ENCODE measurements at places on chromosomes 11 and 22.

GRCh38 chr11:69372589-69373250, 78.8 kb downstream of the MYEOV start:
- no peak for DNase-seq

DNA sequence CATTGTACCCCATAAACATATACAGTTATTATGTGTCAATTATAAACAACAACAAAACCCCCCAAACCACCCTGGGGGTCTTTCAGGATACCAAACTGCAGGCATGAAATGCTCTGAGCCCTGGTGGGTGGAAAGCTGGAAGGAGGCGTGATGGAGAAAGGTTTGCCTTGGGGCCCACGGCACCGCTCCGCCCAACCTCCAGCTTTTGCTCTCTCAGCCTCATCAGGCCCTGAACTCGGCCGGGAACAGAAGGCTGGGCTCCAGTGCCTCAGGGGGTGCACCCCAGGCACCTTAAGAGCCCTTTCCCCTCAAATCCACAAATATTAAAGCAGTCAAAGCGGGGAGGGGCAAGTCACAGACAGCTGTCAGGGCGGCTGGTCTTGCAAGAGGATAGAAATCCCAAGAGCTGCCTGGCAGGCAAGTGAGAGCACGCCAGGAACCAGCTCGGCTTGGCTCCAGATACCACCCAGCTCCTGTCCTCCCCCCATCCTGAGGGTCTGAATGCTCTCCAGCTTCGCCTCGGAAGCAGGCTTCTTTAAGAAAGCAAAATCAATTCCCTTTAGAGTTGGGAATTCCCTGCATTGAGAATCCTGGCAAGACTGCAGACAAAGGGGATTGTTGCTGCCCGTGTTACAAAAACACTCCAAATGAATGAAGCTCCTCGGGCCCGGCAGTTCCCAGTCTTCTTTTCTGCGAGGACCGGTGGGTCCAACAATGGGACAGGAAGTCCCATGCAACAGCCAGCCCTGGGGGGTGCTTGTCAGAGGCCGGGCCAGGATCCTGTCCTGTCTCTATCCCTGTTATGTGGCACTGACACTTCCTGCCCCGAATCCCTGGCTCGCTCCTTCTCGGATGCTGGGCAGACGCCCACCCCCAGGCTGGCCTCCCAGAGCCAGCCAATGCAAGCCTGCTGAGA, 80.8 kb downstream of the NAT10 start:
- DNase-seq: no peak

DNA sequence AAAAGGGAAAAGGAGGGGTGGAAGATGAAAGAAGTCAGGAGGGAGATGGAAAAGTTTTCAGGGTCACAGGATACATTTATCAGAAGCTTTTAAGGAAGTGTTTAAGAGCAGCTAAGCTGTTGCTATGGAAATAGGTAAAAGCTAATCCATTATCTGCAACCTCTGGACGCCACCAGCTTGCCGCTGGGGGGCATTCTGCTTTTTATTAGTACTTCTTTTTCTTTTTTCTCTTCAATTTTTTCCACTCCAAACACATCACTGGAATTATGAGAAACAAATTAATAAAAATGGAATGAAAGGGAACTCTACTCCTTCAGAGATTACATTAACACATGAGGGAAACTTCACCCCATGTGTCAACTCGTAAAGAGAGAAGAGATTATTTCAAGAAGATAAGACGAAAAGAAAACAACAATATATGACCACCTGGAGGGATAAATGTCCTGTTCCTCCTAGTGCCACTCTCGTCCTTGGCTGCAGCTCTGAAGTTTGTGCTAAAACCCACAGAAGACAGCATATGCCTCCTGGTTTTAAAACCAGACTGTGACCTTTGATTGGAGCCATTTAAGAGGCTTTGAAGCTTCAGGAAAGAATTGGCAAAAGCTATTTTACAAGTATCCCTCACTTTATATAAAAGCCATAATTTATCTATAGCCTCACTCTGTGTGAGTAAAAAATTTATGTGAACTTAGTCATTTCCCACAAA, 972.8 kb downstream of the OPCML start:
- DNase-seq: no peak

- DNase-seq: no peak
Observed at GRCh38 chr11:43738600-43739409, 58.3 kb downstream of the HSD17B12 start.

GRCh38 chr22:44698531-44699421, 3.2 kb upstream of the PRR5 start:
- no peak for DNase-seq

- no peak for DNase-seq
Observed at GRCh38 chr11:71446942-71447688, 1.1 kb downstream of the DHCR7 start.

DNA sequence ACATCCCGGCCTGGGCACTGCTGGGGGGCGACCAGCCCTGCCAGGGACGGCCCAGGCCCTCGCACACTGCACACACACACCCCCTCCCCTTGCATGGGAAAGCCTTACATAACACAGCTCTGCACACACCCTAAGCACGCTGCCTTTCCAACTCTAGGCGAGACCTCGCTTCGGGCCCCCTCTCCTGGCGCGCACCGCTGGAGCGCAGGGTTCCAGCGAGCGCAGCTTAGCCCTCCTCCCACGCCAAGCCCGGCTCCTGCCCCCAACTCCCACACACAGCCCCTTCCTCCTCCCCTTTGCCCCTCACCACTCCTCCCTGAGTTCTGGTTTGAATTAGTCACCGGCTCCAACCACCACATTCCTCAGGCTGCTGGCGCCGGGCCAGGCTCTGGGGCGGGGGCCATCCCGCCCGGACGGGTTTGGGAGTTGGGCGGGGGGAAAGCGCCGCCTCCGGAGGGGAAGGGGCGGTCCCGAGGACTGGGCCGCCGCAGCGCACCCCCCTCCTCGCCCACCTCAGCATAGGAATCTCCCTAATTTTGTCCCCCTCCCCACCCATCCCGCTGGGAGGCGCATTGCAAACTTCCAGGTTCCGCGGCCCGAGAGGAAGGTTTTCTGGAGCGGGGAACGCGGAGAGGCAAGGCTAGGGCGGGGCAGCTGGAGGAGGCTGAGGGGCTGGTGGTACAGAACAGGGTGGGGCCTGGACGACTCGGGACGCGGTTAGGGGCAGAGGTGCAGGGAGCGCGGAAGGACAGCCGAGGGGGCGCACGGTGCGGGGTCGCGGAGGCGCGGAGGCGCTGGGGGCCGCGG, 966 bp downstream of the AHNAK start:
- DNase-seq: peak; percentile 59

- DNase-seq: no peak
Observed at GRCh38 chr11:47570651-47571356, 5.4 kb downstream of the PTPMT1 start.

DNA sequence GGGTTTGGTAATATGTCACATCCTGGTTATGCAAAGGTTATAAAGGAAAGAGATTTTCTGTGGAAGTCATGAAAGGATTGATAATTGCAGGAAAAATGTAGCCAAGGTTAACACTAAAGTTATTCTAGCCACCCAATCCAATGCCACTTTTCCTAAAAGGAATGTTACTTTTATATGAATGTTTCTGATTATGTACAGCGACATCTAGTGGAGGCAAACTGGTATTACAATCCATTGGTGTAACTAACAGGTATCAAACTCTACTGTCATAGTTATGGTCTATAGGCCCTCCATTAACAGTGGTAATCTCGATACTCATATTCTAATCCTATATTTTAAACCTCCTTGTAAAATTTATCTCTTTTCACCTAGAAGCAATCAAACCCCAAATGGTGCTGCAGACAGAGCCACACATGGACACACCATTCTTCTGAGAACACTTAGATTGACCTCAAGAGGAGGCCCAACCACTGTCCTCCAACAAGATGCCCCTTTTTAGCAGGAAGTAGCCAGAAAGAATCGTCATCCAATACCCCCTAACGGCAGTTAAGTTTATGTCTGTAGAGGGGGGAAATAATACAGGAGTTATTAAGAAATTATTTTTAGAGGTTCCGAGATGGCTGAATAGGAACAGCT, 74.9 kb upstream of the RAG2 start:
- no peak for DNase-seq

GRCh38 chr22:24025475-24025874, 14.4 kb downstream of the CABIN1 start:
- DNase-seq: no peak

- no peak for DNase-seq
Observed at GRCh38 chr22:40552070-40552469, 84.4 kb downstream of the MRTFA start.

DNA sequence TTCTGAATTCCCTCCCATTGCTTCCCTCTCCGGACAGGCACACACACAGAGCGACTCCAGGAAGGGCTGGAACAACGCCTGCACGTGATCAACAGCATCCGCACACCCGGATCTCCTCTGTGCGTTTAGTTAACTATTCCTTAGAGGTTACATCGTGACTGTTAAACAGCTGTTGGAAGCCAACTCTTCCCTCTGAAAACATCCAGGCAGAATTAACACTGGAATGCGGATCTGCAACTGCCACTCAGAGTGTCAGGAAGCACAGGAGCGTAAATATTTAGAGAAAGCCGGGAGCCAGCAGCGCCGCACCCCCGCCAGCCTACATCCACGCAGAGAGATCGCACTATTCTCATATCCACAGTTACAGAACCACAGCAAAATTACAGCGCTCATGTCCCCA, 46.2 kb downstream of the SHANK2 start:
- DNase-seq: no peak

DNA sequence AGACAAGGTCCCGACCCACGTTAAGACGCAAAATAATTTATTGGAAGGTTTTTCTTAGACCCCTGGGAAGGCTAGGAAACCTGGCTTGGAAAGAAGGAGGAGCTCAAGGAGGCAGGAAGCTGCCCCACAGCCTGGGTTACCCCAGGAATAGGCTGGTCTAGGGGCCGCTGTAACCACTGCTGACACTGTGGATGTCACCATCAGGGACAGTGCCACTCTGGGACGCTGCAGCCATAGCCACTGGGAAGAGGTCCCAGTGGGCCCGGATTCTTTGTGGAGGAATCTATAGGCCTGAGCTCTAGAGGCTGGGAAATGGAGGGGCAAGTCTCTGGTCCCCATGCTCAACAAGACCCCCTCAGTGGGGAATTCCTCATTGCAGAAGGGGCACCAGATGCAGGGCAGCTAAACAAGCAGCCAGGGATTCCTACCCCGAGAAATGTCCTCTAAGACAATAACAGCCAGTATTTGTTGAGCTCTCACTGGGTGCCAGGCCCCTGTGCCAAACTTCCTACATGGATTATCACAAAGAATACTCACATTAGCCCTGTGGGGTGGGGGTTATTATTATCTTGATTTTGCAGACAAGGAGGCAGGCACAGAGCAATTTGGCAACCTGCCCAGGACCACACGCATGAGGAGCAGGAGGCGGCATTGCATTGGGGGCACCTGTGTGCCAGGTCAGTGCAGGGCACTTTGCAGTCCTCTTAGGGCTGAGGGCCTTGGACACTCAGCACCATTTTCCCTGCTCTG, 19.5 kb upstream of the CHKA start:
- no peak for DNase-seq

GRCh38 chr11:78613378-78613813, 38.7 kb upstream of the NARS2 start:
- DNase-seq: no peak

DNA sequence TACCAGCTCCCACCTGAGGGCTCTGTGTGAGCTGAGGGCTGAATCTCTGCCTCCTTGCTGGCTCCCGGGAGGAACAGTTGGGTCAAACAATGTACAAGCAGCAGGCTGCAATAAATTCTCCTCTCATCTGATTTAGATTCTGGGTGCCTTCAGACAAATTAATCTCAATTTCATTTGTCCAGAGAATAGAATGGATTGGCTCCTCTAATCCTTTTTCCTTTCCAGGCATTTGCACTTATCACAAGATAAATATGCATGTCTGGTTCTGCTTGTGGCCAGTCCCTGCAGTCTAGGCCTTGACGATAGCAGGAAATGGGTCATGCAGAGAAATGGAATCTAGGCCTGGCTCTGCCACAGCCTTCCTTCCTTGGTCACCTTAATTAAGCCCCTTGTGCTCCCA, 28.7 kb downstream of the UPB1 start:
- no peak for DNase-seq

DNA sequence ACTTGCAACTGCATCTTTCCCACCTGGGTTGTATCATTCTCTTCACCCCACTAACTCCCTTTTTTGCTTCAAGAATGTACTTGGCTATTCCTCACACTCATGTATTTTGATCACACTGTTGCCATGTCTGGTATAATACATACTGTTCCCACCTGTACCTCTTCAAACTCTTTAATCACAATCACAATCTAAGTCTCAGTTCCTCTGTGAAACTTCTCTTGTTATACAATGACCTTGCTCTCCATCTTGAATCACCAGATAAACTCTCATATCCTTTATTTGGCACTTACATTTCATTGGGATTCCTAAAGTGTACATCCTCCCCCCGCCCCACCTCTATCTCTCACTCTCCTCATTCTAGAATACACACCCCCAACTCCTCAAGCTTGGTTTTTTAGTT, 516.0 kb upstream of the CHORDC1 start:
- DNase-seq: no peak

- DNase-seq: no peak
Observed at GRCh38 chr11:1478011-1478410, 8.6 kb downstream of the MOB2 start.

- no peak for DNase-seq
Observed at GRCh38 chr11:12199231-12199948, 89.0 kb downstream of the MICAL2 start.

DNA sequence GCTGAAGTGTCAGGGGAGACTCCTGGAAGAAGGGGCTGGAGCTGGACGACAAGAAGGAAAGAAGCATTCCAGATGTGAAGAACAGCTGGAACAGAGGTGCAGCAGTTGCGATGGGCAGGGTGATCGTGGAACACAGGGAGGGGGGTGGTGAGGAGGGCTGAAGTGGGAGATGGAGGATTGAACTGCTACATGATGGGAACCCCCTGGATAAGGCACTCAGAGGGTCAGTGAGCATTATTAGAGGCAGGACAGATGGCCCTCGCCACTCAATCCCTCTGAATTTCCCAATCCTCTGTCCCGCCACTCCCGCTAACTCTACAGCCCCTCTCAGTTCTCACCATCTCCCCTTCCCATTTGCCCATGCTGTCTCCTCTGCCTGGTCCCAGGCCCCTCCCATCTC, 14.0 kb downstream of the SERPINH1 start:
- DNase-seq: no peak

- no peak for DNase-seq
Observed at GRCh38 chr11:6587360-6587953, 16.0 kb downstream of the RRP8 start.

DNA sequence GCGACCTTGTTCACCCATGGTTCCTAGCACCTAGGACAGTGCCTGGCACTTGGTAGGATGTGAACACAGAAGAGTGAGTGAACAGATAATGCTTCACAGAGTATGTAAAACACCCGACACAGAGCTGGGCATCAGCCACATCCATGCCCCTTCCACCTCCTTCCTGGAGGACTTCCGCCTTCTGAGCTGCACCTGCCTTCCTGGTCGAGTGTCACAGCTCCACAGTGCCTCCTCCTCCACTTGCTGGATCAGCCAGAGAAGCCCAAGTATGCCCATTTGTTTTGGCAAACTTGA, 20.1 kb downstream of the PRDM11 start:
- no peak for DNase-seq

GRCh38 chr22:17638182-17638431, 450 bp upstream of the BCL2L13 start:
- no peak for DNase-seq

- DNase-seq: no peak
Observed at GRCh38 chr11:104798789-104799188, 99.5 kb downstream of the CASP12 start.

- DNase-seq: no peak
Observed at GRCh38 chr11:46888636-46889035, 29.7 kb downstream of the LRP4 start.
